ENCODE measurements at places on chromosomes 7 and 10.
A peak's percentile ranks its signal among the peaks of the same experiment; 100 is the strongest.

DNA sequence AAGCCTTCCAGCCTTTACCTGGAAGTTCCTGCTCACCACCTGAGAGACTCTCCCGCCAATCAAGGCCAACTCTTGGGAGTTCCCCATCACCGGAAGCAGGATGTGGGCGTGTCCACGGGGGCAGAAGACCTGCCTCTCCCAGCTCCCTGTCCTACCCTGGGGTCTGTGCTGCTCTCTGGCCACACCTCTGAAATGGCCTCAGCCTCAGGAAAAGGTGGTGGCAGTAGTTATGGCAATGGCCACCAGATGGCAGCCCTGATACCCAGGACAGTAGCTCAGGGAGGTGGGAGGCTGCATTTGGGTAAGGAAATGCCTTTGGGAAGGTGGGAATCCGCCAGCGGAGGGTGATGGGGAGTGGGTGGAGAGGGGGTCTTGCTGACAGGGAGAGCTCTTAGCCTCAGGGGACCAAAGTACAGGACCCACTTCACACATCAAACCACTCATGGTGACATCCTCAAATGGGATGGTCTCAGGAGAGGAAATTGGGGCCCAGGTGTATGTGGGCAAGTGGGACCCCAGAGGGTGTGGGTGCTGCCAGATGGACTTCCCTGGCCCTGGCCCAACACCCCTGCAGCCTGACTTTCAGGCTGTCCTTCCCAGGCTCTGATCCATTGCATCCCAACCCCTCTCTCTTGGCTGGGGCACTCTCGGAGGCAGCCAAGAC is 33.9 kb downstream of the KAZALD1 start:
- peak; percentile 95 for ATAC-seq

GRCh38 chr7:23207884-23208283 is 26.0 kb downstream of the NUP42 start:
- ATAC-seq = no peak

GRCh38 chr7:154906736-154907355 is 96.1 kb downstream of the PAXIP1 start:
- no peak for ATAC-seq

DNA sequence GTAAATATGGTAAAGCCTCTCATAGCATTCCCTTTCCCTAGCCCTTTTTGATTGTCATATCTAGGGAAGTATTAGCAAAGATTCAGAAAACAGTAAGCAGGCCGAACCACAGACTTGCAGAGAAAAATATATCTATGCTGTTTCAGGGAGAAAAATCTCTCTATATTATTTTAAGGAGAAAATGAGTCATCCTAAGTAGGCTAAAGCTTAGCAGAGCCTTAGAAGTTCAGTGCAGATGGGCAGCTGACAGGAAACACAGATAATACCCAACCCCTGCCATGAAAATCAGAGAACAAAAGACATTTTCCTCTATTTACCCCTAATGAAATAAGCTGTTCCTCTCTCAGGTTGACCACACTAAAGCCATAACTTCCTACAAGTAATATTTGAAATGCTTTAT is 16.5 kb downstream of the C1QL3 start:
- no peak for ATAC-seq

DNA sequence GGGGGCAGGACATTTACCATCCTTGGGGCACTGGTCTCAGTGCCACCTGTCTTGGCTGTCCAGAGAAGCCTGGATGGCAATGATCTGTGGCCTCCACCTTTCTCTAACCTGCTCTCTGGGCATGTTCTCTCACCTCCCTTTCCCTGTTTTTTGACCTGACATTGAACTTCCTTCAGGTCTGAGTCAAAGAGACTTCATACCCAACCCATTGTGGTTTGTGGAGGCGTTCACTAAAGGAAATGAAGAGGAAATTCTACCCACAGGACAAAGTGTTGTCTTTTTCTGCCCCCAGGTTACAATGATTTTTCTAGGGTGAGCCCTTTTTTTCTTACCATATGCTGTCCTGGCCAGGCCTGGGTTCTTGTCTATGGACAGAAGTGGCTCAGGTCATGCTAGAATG is 76.6 kb downstream of the CYP26A1 start:
- ATAC-seq = no peak

- ATAC-seq = no peak
These were observed 82.8 kb downstream of the CDK6 start for GRCh38 chr7:92753614-92754013.

- ATAC-seq = no peak
These were observed 14.0 kb downstream of the AP5Z1 start for GRCh38 chr7:4789194-4790077.

GRCh38 chr7:80273327-80273726 is 138.7 kb downstream of the GNAI1 start:
- no peak for ATAC-seq

DNA sequence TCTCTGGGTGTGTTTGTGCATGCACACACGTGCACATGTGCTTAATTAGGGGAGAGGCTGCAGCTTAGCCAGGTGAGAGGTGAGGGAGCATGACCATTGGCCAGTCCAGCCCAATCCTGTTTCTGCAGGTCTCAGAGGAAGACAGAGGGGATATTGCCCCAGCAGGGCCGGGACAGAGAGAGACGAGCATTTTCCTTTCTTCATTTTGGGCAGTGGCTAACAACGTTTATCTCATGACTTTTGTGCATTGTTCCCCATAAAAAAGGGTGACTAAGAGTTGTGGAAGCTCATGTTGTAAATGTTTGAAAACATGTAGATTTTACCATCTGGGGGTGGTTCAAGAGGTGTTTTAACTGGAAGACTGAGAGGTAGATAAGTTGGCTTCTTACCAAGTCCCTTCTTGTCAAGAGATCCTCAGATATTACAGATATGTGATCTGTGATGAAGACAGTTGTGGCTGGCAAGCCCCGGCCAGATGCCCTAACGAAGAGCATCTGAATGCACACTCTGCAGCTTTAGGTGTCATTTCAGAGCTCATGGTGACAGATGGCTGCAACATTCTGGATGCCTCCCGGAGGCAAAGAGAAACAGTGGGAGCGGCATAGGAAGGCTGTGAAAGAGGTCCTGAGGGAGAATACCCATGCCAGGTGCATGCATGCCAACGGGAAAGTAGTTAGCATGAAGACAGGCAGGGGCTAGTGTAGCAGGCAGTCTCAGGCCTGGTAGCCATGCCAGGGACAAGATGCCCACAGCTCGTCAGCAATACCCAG is 16.7 kb upstream of the DMBT1 start:
- no peak for ATAC-seq

GRCh38 chr7:158017111-158018097 is 570.2 kb downstream of the PTPRN2 start:
- no peak for ATAC-seq

DNA sequence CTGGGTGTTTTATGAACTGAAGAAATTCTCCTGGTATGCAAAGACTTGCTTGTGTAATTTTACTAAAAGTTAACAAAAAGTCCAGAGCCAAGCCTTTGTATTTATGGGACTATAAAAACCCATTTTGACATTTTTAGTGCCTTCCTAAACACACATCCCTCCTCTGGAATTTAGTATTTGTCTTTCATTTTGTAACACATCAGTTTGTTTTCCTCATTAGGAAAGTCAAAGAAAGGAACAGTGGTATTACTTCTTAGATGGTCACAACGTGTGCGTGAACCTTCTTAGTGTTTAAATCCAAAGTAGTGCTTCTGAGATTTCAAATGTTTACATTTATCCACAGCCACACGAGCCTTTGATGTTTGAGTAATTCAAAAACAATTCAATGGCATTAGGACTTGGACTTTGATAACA is 103.2 kb upstream of the TMEM106B start:
- no peak for ATAC-seq

DNA sequence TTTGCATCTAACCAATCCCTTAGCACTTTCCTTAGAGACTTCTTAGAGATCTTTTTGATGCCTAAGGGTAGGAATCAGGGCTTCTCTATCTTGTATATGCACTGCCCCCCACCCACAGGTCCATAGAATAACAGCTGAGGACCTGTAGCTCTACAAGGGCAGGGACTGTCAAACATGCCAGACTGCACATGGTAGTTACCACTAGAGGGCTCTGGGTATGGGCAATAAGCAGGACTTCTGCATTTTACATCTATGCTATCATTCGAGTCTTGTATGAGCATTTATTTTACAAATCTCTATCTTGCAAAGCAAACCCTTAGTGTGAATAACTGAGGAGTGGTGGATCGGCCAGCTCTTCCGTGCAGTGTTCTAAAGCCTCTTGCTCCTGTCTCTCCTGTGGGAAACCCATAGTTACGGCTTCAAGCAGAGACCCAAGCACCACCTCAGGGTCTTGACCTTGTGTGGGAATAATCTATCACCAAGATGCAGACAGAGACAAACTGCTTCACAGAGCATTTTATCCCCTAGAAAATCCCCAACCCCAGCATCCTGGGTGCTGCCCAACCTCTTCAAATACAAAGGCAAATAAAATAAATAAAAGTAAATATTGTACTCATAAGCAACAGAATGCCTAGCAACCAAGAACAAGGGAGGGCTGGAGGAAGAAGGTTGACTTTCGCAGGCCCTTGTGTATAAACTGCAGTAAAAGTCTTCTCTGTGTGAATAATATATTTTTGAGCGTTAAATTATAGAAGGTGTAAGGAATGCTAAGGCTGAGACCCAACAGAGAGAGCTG is 219.3 kb downstream of the WDR11 start:
- no peak for ATAC-seq

DNA sequence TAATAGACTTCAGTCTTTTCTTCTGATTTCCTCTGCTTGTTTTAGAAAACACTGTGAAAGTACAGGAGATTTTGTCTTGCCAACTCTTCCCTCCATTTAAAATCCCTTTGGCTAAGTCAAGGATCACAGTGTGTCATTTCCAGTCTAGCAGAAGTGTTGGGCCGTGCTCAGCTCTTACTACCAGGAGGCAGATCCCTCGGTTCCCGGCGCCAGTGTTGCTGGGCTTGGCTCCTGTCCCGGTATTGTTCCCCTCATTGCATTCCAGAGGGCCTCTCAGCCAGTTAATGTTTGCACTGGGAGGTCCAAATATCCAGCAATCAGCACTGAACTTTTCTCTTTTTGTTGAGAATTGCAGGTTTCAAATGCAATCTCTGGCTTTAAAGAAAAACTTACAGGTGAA is 612.1 kb upstream of the MGMT start:
- no peak for ATAC-seq

GRCh38 chr10:118908557-118909256 is 120.8 kb upstream of the NANOS1 start:
- ATAC-seq = peak; percentile 46

DNA sequence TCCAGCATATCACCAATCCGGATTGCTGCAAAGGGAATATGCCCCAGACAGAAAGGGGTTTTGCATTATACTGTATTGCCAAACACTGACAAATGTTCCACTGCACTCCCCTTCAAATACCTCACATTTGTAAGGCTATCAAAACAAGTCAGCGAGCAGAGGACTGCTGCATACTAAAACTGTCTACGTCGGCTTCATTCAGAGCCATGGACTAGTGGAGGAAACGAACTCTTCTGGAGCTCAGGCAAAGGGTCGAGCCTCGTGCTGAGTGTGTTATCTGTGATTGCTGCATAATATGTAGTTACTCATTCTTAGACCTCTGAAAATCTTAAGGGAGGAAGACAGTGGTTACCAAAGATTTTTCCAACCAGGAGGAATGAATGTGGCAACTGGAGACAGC is 200.2 kb downstream of the DYNC1I1 start:
- ATAC-seq = no peak

DNA sequence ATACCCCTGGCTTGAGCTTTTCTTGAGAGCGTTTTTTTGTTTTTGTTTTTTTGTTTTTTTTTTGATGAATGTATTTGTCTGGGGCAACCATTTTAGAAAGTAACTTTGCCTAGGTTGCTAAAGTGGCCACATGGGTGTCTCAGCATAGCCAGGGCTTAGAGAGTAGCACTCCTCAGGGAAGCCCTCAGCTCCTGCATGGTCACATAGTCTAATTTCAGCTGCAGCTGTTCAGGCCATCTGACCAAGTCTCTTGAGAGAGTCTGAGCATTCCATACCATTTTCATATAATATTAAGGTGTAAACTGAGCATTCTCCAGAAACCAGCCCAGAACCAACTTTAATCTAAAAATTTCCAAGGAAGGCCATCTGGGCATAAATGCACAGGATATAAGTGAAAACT is 186.4 kb downstream of the NPSR1 start:
- ATAC-seq = no peak

DNA sequence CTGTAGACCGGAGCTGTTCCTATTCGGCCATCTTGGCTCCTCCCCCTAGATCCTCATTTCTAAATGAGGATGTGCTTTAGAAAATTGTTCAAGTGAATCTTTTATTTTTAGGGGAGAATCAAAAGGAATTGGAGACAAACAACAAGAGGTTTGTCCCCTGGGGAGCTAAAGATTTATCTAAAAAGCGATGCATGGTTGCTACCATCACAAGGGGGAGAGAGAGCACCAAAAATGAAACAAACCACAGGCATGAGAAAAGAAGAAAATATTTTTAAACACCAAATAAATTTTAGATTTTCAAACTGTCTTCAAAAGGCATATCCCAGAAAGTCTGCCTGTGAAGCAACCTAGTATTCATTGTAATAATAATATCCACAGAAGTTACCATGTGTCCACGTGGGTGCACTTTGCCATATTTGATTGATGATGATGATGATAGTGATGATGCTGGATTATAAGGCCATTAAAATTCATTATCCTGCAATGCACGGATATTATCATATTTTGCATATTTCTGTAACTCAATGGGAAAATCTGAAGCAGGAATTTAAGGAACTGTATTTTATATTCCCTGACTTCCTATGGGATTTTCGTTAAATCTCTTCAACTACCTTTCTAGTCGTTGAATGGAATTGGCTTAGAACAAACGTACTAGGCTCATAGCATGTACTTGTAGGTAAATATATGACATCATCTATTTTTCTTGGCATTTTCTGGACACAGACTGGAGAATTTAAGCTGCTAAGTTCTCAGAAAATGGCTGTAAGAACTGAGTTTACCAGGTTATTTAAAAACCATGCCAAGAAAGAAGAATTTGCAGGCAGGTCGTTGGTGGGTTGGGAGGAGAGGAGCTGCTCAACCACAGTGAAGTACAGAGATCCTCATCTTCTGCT is 171.6 kb downstream of the WDR37 start:
- ATAC-seq = no peak

- ATAC-seq = no peak
These were observed 43.7 kb upstream of the NXPH1 start for GRCh38 chr7:8389593-8390261.

GRCh38 chr10:98424295-98425254 is 9.6 kb upstream of the PYROXD2 start:
- no peak for ATAC-seq

DNA sequence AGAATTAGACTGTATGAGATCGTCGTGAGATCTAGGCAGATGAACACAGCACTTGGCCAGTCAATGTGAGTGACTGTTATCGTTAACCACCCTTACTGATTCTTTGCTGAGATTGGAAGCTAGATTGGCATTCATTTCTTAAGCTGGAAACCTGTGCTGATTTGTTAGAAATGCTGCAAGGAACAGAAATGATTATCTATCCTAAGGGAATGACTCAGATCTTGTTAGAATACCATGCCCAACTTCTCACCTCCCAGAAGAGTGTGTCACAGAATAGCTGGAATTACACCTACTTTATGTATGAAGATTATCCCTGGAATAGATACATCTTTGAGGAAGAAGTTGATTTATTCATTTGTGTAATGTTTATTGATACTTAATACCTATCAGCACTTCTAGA is 275.2 kb downstream of the AUTS2 start:
- no peak for ATAC-seq

- ATAC-seq = no peak
These were observed 155.0 kb downstream of the RTKN2 start for GRCh38 chr10:62113680-62114079.

GRCh38 chr7:156096771-156097538 is 284.7 kb upstream of the SHH start:
- no peak for ATAC-seq

All from SK-N-SH treated with all-trans-retinoic acid at 6 μM for 48 hours (cell line).